ENCODE measurements at places on chromosomes 3 and 15. TPM values are rescaled to one million over a fixed set of nuclear protein-coding genes. Genes with fewer than 3 reads are reported as not detected.

The SLC51A gene
- total RNA-seq: 0.58 TPM

- DNase-seq: no peak
Measured at GRCh38 chr3:23052620-23053019, 150.5 kb upstream of the UBE2E2 start.

DNA sequence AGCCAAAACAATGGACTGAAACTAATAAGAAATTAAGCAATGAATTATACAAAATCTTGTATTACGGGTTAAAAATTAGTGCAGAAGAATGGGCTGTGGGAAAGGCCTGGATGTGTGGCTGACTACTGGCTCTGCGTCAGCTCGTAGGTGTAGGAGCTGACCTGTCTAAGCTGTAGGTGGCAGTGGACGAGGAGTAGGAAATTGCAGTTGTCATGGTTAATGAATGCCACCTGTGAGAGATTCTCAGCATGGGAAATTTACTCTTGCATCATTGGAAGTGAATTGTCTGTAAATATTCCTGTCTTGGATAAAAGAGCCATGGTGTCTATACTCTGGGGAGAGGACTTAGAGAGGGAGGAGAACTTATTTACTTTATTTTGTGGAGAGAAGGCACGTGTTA is 23.4 kb downstream of the CHRNA7 start:
- no peak for DNase-seq

The TMEM108 gene
- total RNA-seq: 0.67 TPM

The C15orf62 gene
- 0.49 TPM for total RNA-seq

The KIF7 gene
- 9.2 TPM for total RNA-seq

- peak; percentile 81 for DNase-seq
Measured at GRCh38 chr3:71542521-71543370, 40.8 kb downstream of the FOXP1 start.

The SLC28A1 gene
- 0.45 TPM for total RNA-seq

The SMAD6 gene
- 62.4 TPM for total RNA-seq

The REC114 gene
- not detected for total RNA-seq

GRCh38 chr15:92917598-92918407 is 17.7 kb downstream of the CHD2 start:
- DNase-seq: peak; percentile 97

The CTXN2 gene
- total RNA-seq: not detected

DNA sequence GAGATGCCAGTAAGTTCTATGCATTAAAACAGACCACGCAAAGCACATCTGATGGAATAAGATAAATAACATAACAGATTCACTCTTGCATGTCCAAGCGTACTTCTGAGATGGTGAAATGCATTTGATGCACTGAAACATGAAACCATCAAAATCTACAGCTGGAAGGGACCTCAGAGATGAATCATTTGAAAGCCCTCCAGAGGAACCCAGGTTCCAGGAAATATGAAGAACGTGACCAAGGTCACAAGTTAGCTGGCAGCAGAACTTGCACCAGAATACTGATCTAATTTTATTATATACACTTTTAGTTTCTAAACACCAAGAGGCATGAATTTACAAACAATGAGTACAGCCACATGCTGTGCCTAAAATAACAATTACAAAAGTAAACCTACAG is 957.1 kb downstream of the FHIT start:
- DNase-seq: no peak

GRCh38 chr3:169929830-169930519 is 18.6 kb downstream of the SAMD7 start:
- no peak for DNase-seq

DNA sequence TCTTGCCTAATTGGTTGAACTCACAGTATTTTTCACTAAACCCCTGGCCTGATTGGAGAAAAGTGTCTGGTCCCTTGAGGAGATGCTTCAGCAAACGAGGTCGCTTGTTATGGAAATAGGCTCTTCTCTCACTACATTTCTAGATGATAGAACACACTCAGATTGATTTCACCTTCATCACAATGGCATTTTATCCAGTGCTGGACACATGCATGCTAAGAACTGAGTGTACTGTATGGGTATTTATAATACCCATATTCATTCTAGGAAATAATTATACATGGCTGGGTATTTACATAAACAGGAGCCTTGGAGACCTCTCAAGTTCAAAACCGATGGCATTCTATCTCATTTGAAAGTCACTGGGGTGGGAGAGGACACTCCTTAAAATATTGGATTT is 444.9 kb downstream of the LPP start:
- no peak for DNase-seq

DNA sequence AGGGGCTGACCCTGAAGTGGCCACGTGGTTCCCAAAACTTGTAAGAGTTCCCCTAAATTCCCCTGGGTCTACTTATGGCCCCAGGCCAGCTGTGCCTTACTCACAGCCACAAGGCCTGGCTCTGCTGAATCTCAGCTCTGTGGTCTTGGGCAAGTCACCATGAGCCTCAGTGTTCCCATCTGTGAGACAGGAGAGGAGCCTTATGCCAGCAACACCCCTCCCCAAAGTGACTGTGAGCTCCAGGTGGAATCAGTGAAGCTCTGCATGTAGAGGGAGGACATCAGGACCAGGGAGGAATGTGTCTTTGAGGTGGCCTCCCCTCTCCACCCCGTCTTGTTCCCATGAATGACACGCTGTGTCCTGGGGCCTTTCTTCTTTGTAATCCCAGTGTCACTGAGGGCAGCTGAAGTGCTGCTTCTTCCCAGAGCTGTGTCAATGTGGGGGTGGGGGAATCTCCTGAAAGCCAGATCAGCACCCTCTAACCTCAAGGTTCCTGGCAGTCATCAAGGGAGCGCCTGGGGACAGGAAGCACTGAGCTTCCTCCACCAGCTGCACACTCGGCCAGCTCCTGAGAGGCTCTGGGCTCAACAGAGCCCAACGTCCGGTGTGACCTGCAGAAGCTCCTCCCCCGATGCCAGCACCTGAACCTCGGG is 258.9 kb downstream of the UACA start:
- peak; percentile 80 for DNase-seq

DNA sequence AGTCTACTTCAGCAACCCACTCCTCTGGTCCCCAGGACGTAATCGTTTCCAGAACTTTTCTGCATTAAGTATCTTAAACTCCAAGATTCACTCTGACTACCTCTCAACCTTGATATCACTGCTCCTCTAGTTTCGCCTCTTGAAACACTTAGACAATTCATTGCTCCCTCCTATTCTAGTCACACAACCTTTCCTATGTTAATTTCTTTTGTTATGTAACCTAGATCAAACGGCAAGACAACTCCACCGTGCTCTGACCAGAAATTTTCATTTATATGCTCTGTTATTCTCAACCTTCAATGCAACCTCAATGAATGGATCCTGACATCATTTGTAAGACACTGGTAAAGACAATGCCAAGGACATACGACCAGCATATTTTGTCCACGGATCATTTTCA is 71.3 kb downstream of the CADM2 start:
- DNase-seq: no peak

DNA sequence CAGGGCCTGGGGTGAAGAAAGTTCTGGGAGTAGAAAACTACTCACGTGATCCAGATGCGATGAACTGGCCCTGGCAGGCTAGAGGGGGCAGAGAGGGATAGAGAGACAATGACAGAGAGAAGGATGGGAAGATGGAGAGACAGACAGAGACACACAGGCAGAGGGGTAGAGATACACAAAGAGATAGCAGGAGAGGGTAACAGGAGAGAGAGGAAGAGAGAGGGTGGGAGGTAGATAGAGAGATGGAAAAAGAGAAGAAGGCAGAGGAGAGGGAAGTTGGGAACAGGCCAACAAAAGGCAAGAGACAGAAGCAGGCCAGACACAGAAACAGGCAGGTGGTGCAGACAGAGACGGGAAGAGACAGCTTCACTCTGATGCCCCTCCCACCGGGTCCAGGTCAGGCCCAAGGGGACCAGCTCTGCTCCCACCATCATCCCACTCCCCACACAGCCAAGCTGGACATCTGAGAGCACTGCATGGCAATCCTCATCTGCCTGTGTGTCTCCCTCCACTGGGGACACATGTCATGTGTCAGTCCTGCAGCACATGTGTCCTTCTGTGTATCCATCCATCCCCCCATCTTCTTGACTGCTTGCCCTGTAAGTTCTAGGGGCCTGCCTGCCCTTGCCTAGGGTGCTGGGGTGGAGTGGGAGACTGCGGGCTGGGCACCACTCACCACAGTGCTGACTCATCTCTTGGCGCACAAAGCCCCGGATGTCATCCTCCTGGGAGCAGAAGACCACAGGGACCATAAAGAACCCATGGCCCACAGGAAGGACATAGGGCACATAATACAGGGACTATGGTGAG is 2.2 kb upstream of the UCN2 start:
- DNase-seq: no peak

DNA sequence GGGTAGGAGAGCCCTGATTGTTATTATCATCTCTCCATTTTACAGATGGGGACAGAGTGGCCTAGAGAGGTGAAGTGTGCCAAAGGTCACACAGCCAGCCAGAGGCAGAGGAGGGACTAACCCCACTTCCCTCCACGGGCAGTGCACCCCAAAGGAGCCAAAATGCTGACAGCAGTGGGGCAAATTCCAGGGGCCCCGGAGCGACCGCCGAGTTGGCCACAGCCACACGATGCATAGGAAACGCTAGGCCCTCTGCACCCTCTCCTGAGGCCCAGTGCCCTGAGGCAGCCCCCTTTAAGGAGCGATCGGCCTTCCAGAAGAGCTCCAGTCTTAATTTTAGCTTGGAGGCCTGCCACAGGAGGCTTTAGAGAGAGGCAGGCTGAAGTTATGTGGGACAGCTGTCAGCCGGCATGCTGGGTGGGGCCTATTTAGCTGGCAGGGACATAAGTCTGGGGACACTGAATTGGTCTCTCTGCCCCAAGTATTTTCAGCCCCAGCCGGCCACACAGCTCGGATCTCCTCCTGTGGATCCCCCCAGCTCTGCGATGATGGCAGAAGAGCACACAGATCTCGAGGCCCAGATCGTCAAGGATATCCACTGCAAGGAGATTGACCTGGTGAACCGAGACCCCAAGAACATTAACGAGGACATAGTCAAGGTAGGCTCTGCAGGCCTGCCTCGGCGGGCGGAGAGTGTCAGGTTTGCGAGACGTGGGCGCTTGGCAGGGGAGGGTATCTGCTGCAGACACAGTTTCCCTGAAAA is at the start of gene CAV3:
CAV3 (plus strand) TSS at position 471 of the 763 bp plus-strand sequence; CDS start at position 546, 75 bp downstream.
- DNase-seq: no peak

GRCh38 chr3:136351351-136351750 is 101.2 kb downstream of the PCCB start:
- no peak for DNase-seq

DNA sequence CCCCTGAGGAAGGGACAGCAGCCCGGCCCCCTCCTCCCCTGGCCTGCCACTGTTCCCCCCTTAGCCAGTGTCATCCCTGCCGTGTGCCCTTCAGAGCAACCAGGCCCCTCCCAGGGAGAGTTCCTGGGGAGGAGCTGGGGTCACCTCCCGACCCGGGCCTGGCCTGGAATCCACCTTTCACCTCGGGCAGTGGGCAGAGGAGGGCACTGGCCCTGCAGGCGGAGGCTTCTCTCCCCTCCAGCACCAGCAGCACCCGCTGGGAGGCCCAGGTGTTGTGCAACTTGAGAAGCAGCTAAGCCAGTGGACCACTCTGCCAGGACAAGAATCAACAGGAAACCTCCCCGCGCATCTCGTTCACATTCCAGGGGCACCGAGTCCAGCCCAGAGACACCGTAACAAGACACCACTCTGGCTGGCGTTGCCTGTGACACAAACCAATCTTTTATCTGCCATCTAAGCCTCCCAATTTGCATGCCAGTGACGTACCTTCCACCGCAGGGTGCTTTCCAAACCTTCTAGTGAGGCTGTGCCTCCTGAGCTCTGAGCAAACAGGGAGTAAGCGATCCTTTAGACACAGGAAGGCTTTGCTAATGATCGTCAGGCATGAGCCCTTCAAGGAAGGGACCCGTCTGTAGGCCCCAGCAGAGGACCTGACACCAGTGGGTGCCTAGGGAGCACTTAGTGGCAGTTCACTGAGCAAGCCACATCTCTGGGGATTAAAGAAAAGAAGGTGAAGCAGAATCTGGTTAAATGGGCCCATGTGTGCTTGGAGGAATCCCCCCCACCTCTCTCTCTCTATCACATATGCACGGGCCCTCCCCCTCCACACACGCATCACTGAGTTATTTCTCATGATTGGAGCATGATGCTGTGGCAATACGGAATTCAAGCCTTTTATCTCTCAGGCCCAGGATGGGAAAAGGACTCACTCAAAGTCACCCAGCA is 98.9 kb upstream of the TLE3 start:
- no peak for DNase-seq

DNA sequence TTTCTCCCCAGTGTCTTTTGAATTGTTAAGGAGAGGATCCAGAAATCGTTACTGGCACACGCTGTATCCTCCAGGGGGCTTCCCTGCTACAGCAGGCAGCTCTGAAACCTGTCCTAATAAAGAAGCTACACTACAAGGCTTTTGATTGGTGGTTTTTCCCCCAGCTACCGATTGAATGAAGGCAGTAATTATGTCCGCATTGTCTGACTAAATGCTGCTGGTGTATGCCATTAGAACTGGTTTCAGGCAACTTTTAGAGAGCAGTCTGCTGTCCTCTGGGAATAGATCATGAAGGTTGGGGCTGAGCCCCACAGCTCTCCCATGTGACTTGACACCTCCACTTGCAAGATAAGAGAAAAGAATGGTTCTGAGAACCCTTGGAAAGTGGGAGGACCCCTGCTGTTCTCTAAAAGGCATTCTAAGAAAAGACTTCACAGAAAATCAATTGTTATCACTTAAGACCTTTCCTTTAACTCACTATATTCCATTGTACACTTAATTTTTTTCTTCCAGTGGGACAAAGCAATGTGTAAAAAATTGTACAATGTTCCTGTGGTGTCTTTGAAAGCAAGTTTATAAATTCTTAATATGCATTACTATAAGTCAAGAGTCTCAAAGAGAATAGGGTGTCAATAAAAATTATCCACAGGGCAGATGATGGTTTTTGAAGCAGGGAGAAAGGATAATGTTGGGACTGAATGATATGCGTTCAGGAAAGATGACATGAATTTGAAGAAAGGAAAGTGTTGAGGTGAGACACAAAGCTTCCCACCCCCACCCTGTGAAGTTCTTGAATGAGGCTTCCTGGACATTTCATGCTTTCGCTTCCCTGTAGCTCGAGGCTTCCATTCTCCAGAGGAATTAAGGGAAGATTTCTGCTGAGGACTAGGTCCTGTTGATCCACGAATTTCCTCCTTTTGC is 53.0 kb upstream of the DAZL start:
- DNase-seq: no peak

- DNase-seq: no peak
Measured at GRCh38 chr3:73884361-73884760, 259.6 kb upstream of the PDZRN3 start.

The SLC51B gene
- 0.53 TPM for total RNA-seq

The SGO1 gene
- total RNA-seq: 0.31 TPM
